GM04503 (cell line): ENCODE measurements at places on chromosomes 13 and 19.

DNA sequence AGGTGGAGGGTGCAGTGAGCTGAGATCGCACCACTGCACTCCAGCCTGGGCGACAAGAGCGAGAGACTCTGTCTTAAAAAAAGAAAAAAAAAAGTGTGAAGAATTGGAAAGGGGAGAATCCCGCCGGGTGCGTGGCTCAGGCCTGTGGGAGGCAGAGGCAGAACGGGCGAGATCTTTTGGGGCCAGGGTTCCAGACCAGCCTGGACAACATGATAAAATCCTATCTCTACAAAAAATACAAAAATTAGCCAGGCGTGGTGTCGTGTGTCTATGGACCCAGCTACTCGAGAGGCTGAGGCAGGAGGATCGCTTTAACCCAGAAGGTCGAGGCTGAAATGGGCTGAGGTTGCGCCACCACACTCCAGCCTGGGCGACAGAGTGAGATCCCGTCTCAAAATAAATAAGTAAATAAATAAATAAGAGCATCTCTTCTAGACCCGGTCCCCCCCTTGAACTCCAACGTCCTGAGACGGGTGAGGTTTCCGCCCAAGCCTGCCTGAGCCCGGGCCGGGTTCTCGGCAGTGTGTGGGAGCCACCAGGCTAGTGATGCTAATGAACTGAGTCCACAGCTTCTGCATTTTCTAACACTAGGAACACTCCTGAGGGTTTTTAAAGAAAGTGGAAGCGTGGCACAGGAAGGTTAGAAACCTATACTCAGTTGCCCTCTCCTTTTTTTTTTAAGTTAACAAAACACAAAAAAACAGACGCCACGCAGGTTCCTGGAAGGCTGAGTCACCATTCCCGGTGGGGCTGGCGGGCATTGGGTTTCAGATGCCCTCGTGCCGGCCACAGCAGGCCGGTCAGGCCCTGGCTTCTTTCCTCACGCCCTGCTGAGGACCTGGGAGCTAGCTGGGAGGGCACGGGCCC is 22.0 kb downstream of the GPX4 start:
- no peak for DNase-seq

GRCh38 chr13:100306030-100306429 is 217.1 kb downstream of the PCCA start:
- DNase-seq, result no peak

DNA sequence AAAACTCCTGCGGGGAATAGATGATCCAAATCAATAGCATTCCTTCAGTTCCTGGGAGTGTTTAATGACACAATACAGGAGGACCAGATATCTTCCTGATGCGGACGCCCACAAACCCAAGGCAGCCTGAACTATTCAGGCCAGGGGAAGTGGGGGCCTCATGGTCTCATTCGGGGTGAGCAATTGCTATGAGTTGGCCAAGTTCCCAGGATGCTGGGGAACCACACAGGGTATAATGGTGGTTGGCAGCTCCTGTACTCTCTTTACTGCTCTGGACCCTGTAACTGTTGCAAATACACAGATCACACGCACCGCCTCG is 401.2 kb downstream of the IRS2 start:
- no peak for DNase-seq

DNA sequence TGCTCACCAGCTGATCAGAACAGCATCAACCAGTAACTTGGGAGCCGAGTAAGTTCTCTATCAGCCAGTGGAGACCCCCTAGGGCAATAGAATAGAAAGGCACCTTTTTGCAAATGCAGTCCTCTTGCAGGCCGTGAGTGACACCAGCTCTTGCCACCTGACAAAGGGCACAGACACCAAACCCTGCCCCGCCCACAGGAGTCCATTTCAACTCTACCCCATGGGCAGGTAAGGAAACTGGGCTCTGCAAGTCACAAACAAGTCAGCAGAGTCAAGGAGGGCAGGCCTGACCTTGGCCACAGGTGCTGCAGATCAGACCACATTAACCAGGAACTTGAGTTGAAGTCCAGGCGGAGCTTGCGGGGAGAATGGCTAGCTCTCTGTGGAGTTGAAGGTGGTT is 77.4 kb upstream of the SPATA13 start:
- DNase-seq, result no peak

GRCh38 chr13:50065712-50066111 is 50.5 kb downstream of the KCNRG start:
- no peak for DNase-seq

DNA sequence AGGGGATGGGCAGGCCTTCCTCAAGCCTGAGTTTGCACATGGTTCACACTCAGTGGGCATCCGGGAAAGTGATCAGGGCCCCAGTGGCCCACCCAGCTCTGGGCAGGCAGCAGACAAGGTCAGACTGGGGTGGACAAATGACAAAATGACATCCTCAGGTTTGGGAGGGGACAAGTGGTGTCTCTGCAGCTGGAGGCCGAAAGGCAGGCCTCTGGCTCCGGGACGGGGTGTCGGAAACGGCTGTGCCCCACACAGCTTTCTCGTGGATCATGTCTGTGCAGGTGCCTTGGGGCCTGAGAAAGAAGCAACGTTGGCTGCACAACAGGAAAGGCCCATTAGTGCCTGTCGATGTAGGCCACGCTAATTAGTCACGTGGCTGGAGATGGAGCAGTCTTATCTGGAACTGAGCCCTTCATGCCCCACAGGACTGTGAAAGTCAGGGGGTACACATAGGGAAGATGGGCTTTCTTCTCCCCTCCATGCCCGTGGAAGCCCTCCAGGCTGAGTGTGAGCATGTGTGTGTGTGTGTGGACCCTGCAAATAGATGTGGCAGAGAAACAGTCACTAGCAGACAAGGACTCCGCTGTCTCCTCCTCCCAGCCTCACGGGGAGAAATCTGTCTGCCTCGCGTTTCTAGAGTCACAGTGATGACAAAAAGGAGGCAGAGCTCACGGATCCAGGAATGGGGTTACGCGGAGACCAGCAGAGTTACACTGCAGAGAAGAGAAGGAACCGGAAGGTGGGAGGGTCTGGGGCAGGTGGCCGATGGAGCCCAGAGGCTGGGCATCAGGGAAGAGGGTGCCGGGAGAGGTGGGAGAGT is 44.2 kb downstream of the CHST8 start:
- no peak for DNase-seq

DNA sequence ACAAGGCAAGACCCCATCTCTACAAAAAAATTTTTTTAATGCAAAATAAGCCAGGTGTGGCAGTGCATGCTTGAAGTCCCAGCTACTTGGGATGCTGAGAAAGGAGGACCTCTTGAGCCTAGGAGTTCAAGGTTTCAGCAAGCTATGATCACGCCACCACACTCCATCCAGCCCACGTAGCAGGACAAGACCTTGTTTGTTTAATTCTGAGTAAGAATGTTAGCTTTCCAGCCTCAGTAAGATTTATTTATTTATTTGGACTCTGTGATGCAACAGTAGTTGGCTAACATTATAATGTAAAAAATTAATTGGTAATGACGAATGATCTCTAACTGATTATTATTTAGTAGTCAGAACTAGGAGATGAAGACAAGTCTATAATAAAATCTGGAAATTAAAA is 23.3 kb downstream of the N4BP2L2 start:
- DNase-seq, result no peak

DNA sequence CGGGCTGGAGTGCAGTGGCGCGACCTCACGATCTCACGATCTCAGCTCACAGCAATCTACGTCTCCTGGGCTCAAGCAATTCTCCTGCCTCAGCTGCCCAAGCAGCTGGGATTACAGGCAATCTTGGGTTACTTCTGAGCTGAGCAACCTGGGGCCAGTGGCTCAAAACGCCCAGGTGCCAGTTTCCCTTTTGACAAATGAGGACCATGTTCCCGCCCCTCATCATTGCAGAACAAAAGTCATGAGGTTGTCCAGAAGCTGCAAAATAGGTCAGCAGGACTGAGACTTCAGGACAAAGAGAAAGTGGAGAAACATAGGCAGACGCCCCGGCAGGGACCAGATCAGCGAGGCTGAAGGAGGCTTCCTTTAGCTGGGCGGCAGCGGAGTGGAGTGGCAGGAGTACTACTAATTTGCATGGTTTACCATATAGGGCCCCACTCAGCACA is 3.3 kb upstream of the ADGRE5 start:
- no peak for DNase-seq

DNA sequence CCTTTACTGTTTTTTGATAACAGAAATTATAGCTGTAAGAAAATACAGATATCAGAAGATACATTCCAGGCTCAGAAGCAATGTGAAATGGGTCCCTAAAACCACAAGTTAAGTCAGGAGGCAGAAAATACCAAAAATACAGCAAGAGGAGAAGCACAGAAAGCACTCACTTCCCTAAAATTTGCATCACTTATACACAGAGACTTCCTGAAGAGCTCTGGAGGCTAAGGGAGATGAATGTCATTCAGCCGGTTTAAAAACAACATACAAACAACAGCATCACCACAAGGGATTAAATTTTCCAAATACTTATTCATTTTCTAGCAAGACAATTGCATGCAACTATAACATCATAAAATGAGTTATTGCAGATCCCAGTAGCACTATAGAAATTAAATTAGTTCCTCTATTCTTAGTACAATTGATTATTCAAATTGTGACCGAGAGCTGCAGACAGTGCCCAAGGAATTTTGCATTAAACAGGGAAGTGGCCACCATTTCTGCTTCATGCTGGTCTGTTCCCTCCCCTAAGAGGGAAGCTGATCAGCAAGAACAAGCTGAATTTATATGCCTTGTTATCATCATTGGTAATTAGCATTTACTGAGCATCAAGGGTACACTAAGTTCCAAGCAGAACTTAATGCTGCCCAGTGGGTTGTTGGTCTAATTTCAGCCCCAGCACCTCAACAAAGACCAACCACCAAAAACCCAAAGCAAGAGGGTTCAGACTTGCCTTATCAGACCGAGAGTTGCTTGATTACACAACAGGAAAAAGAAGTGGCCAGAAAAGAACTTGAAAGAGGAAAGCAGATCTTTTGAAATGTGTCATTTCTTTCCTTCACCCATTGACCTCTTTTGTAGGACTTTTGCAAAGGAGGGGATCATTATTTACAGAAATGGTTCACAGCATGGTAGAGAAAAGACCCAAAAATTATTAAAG is 140.7 kb downstream of the KCTD12 start:
- DNase-seq, result no peak

GRCh38 chr13:85564598-85564997 is 234.6 kb downstream of the SLITRK6 start:
- no peak for DNase-seq

DNA sequence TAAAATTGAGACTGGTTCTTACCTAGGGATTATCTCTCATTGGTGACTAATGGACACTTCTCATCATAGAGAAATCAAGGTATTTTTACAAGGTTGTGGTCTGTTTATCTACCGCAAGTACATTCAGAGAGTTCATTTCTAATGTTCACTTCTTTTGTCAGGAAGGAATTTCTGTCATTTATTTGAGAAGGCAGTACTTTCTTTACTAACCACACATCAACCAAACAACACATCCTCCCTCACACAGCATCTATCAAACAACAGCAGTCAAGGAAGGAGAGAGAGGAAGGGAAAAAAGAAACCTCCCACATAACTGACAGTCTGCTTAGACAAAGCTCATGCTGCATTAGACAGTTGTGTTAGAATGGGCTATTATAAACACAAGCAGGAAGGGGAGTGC is 182.3 kb upstream of the KLF12 start:
- no peak for DNase-seq

DNA sequence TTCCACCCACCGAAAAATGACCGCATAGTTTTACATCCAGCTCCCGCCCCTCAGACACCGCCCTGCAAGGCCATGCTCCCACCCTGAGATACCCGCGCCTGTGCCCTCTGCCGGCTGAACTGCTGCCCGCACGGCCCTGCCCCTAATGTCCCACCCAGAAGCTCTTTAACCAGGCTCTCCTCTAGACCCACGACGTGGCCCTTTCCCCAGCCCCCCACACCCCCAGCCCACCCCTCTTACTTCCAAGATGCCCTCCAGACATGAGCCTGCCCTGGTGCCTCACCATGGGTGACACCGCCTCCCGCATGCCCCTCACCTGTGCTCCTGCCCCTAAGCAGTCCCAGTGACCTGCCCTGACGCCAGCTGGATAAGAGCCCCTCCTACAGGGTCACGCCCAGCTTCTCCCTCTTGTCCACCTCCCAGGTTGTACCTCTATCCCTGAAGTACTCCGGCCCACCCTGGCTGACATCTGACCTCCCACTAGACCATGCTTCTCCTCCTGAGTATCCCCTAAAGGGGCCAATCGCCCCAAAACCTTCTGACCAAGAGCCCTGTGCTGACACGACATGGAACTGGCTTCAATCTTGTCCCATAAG is 51.2 kb downstream of the COLGALT1 start:
- DNase-seq, result no peak

DNA sequence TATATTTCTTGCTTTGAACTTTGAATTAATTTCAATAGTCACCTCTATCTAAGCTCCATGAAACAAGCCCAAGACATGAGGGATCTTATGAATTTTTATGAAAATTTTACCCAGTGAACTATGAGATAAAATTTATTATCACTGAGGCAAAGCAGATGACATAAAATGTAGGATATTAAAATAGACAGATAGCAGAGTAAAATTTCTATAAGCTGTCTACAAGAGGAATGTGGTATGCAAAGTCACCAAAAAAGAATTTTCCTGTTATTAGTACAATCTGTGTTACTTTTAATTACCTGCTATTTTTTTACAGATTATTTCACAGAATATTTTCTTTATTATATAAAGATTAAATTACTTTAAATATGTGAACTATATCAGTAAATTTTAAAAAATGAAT is 2312.6 kb downstream of the PCDH9 start:
- no peak for DNase-seq

- no peak for DNase-seq
Measured at GRCh38 chr19:41892173-41892902, 9.4 kb downstream of the ARHGEF1 start.

DNA sequence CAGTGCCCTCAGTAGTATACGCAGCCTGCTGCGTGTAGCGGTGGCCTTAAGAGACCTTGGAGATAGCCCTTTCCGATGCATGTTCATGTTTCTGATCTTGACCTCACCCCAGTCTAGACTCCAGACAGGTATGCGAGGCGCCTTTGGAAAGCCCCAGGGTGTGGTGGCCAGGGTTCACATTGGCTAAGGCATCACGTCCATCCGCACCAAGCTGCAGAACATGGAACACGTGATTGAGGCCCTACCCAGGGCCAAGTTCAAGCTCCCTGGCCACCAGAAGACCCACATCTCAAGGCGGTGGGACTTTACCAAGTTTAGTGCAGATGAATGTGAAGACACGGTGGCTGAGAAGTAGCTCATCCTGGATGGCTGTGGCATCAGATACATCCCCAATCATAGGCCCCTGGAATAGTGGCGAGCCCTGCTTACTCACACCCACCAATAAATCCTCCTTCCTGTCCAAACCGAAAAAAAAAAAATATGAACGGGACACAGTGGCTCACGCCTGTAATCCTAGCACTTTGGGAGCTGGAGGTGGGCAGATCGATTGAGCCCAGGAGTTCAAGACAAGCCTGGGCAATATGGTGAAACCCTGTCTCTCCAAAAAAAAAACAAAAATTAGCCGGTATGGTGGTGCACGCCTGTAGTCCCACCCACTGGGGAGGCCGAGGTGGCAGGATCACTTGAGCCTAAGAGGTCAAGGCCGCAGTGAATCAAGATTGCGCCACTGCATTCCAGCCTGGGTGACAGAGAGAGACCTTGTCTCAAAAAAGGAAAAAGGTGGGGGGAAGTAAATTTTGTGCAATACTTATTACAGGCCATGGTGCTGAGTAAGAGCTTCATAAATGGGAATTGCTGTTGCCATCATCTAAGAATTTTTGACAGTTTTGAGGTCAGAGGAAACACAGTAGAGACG is 12.4 kb upstream of the CBLC start:
- no peak for DNase-seq
